ENCODE measurements at places on chromosomes 2 and 18.

- DNase-seq, result no peak
Observed at GRCh38 chr2:20990442-20991430, 53.1 kb downstream of the APOB start.

GRCh38 chr2:111246620-111247061, 125.9 kb downstream of the BCL2L11 start:
- DNase-seq, result no peak

GRCh38 chr2:132589111-132589830, 80.7 kb downstream of the LYPD1 start:
- no peak for DNase-seq

GRCh38 chr2:99878581-99879350, 263.6 kb downstream of the AFF3 start:
- DNase-seq, result no peak
